ENCODE measurements at places on chromosomes 13 and 19.

DNA sequence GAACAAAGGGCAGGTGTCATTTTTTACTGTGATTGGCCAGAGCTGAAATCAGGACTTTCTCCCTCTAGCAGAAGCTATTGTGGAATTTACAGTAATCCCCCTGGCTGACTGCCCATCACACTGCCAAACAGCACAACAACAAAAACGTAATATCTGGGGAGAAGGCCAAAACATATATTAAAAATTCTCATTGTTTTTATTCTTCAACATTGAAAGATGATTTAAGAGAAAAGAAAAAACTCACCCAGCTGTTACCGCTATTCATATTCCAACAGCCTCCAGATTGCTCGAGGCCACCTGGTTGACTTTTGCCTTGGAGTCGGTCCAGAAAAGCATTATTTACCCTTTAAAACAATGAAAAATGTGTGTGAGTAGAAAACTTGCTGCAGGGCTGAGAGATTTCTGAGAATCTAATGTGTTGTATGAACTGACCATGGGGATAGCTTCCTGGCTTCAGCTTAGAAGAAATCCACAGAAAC, 97.2 kb downstream of the EPSTI1 start:
- DNase-seq: no peak

DNA sequence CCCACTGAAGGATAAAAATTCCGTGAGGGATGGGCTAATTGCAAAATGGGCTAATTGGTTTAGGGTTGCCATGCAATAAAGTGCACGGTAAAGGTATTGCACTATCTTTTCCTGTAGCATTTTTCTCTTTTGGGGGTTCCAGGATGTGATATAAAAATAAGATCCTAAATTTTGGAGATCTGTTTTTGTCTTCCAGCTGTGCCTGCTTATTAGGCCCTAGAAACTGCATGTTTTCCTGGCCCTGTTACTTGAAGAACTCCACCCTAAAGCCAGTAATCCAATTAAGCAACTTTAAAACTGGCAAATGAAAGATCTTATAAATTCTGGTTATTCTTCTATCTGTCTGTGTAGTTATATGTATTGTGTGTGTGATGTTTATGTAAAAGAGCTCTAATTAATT, 2489.6 kb downstream of the PCDH9 start:
- DNase-seq: no peak

DNA sequence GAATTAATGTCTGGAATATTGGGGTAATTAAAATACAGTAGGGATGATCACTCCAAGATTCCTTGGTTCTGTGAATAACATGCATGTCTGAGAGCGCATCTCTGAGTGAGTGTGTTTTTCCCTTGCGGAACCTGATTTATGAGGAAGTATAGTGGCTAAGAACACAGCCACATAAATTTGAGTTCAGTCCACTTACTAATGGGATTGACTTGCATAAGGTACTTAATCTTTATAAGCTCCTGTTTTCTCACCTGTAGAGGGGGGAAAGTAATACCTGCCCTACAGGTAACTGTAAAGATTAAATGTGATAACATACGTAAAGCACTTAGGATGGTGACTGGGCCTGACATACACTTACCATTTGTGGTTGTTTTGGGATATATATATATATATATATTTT, 60.8 kb downstream of the KLF5 start:
- DNase-seq: no peak

- no peak for DNase-seq
Observed at GRCh38 chr19:48497728-48498594, 13.7 kb downstream of the LMTK3 start.

DNA sequence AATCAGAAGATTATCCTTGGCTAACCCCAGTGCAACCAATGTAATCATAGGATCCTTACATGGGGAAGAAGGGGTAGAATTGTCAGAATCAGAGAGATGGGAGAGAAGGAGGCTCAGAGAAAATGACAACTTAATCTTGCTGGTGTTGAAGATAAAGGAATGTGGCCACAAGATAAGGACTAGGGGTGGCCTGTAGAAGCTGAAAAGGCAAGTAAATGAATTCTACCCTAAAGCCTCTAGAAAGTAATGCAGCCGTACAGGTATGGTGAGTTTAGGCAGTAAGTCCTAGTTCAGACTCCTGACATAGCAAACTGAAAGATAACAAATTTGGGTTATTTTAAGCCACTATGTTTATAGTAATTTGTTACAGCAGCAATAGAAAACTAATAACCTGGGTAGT, 718.5 kb downstream of the SLITRK6 start:
- DNase-seq: no peak

Measured in ACHN (cell line).